ENCODE measurements at places on chromosomes 6 and 20.

DNA sequence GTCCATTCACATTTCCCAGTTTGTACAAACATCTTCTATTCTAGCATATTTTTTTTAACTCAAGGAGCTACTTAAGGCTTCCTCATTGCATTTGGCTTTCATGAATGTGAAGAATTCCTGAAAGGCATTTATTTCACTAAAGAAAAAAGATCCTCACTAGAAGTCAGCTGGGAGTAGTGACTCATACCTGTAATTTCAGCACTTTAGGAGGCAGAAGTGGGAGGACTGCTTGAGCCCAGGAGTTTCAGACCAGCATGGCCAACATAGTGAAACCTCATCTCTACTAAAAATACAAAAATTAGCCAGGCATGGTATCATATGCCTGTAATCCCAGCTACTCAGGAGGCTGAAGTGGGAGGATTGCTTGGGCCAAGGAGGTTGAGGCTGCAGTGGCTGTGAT, 30.9 kb upstream of the XRN2 start:
- DNase-seq: no peak

DNA sequence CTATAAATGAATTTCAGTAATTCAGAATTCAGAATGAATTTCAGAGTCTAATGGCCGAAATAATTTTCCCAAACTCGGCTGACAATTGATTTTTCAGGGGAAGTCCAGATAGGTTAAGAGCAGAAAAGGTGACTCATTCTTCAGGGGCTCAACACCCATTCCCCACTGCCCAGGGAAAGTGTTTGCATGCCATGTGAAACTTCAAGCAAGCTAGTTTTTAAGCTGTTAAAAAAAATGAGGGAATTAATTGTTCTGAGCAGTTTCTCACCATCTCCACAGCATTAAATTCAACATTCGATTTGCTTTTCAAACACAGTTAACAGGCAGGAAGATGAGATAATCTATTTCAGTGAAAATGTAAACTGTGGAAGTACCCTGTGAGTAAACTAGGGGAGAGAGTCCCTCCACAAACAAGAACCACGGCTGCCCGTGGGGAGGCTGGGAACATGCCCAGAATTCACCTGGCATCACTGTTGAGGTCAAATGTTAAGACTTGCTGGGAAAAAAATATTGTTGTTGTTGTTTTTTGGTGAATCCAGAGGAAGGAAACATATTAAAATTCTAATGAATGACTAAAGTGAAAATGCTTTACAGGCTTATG, 650.8 kb upstream of the AGPAT4 start:
- no peak for DNase-seq

DNA sequence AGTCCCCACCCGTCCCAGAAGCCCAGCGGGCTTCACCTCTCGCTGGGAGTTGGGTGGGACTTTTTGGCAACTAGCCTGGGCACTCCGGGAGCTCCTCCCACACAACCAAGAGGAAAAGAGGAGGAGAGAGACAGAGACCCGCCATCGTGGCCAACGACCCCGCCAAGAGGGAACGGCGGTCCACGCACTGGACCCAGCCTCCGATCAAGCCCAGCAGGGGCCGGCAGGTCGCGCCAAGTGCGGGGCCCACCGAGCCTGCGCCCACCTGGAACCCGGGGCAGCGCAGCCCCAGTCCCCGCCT, 3.0 kb upstream of the TMEM14C start:
- DNase-seq: no peak

GRCh38 chr20:7123457-7123856, 356.0 kb downstream of the BMP2 start:
- no peak for DNase-seq

DNA sequence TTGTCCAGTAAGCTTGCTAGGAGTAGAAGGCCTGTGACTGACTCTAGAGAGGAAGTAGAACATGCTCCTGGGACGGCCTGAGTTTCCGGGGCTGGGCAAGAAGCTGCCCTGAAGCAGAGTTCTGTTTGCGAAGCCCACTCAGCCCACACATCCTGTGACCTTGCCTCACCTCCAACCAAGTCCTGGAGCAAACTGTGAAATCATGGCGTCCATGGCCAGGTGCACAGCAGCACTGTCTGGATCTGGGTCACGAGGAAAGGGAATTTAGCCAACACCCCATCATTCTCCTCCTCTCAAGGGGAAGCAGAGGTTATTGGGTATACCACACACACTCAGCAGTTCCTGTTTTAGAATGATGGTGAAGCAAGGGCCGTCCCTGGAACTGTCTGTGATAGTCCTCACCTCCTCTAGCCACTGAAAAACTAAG, 87.5 kb downstream of the CRYBG1 start:
- DNase-seq: no peak

DNA sequence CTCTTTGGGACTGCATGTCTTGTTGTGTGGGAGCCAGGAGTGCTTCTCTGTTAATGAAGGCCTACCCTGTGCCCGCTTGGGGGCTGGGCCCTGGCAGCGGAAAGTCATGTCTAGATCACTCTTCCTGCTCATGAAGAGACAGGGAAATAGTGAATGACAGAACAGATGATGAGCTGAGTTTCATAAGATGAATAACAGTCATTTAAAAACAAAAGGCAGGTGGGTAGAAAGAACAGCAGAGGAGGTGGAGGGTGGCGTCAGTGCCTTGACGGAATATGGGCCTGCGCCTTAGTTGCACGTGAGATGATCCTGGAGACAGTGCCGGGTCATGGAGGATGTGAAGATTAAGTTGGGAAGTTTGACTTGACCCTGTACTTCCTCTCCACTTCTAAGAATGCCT, 85.5 kb downstream of the ARID1B start:
- no peak for DNase-seq

DNA sequence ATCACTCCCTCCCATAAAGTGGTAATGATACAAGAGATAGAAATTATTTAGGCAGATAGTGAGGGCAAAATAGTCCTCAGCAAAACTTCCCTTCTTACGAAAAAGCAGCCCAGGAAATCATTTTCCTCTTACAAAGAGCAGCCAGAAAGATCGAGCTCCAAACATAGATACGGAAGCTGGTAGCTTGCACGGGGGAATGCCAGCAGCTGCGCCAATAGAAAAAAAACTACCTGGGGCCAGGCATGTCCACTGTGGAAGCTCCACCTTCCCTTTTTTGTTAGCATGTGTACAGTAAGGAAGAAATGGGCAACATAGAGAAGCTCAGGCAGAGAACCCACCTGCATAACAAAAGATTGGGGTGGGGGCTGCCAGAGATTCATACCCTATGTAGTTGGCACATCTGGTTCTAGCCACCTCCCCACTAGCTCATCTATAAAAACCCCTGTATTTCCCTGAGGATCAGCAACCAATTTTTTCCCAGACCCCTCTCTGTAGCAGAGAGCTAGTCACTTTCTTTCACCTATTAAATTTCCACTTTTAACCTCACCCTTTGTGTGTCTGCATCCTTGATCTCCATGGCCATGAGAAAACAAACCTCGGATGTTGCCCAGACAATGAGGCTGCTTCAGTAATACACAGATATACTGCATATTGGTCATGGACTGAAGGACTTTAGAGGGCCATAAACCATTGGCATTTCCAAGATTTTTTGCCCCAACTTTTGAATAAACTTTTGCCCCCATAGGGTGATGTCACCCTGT, 52.1 kb downstream of the SOD2 start:
- no peak for DNase-seq

GRCh38 chr6:12189661-12190060, 100.5 kb upstream of the EDN1 start:
- DNase-seq: no peak

DNA sequence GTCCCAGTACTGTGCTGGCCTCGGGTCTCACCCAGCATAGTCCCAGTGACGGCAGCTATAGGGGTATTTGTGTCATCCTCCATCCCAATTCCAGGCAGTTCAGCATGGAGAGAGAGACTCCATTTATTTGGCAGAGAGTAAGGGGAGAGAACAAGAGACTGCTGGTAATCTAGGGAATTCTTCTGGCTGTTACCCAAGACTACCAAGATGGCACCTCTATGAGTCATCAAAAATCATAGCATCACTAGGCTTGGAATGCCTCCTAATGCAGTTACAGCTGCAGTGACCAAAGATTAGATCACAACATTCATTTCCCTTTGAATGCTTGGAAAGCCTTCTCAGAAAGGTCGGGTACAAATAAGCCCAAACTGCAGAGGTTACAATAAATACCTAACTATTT, 660.4 kb upstream of the FLRT3 start:
- DNase-seq: no peak

GRCh38 chr20:52103913-52104545, 87.5 kb downstream of the ZFP64 start:
- no peak for DNase-seq

- no peak for DNase-seq
These were observed 57.2 kb upstream of the HFE start for GRCh38 chr6:26029857-26030653.

- no peak for DNase-seq
These were observed 8.5 kb downstream of the MYLIP start for GRCh38 chr6:16137451-16137801.

DNA sequence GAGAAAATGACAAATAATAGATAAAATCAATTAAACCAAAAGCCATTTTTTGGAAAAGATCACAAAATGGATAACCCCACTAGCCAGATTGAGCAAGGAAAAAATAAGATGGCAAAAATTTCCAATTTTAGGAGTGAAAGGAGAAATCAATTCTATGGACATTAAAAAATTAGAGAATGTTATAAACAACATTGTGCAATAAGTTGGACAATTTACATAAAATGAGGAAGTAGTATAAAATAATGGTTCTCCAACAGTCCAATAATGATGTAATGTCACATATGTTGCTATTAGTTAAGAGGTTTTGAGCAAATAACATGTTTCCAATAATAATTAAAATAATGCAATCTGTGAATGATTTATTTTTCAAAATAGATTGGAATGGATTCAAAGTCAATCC, 3.1 kb upstream of the SNAP91 start:
- no peak for DNase-seq

DNA sequence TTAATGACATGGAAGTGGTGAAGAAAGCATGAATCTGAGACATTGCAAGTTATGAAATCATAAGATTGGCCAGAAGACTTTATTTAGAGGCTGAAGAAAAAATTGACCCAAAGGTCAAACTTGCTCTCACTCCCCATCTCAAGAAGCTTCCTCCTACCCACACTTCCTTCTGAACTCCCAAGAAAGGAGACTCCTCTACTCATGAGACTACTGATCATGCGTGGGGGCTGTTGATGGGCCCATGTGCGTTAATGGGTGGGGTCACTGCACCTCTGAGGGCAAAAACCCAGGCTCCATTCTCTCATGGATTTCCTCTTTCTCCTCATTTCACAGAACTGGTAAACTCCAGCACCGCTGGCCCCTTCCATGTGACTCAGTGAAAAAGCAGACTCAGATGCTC, 470.6 kb upstream of the ARID1B start:
- no peak for DNase-seq

DNA sequence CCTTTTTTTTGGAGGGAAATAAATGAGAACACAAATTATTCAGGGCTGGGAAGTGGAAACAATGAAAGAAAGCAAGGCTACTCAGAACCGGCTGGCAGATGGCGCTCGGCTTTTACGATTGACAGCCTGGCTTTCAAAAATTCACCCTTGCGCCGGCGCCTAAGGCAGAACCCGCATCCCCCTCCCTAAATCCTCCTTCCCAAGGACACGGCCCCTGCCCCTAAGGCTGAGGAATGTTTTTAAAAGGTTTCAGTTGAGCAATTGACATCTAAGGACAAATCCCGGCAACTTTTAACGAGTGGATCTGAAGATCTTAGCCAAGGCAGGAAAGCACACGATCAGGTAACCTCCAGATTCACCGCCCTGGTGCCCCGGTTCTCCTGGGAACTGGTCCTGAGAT, 16.3 kb downstream of the GNAS start:
- DNase-seq: no peak

DNA sequence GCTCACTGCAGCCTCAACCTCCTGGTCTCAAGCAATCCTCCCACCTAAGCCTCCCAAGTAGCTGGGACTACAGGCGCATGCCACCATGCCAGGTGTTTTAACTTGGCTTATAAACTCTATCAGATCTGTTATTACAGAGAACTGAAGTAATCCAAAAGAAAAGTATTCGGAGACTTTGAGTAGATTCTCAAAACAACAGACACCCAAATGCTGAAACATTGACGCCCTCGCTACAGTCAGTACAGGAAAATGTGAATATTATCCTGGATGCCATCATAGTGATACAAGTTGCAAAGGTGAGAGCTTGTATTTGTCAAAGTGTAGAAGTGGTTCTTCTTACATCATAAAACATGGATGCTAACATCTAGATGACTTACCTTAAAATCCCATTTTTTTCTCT, 108.7 kb upstream of the EDN1 start:
- no peak for DNase-seq

- no peak for DNase-seq
These were observed 79.3 kb downstream of the CAP2 start for GRCh38 chr6:17472653-17473183.

DNA sequence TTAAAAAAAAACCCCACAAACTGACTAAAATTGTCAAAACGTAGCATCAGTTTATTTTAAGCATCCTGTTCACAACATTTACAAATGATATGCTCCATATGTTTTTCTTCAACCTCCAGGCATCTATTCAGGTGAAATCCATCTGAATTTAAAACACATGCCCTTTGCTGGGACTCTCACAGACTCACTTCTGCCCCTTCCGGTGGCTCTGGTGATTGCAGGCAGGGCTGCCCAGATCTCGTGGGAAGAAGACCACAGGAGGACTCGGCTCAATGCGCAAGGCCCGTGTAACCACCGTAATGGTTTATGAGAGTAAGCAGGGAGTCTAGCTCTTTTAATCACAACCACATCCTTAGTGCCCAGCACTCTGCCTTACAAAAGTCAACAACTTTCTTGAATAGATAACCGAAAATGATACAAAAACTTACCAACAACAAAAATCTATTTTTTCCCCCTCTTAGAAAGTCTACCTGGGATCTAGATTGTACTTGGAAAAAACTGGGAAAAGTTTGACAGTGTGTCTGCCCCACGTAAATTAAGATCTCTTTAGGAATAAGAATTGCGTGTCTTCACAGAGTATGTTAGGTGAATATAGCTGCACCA, 139.1 kb downstream of the KIF16B start:
- DNase-seq: no peak

DNA sequence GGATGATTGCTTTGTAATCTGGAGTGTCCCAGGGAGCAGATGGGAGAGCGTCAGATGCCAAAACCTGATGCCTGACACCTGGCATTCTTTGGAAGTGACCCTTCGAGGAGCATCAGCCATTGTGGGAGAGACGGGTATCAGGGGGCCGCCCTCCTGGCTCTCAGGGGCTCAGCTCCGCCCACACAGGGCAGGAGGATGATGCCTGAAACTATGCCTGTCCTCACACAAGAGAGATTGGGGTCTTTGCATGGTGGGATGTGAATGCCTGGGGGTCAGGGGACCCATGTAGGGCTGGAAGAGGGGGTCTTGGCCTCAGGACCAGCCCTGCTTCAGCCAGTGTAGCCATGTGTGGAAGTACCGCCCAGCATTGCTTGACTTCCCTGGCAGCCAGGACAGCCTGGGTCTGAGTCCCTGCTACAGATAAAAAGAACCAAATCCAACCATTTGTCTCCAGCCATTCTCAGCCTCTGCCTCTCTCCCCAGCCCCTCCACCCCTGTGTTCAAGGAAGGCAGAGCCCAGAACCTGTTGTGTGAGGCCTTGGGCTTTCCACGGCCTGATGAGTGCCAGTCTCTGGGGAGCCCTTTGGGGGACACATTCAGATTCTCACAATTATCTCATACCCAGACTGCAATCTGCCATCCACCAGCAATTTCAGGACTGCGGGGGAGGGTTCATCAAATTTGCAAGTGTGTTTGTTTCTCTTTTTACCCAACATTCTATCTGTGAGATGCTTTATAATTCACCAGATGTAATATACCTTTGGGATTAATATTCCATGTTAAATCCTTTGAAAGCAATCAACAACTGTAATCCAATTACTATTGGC, 371.2 kb downstream of the PREX1 start:
- DNase-seq: no peak
